ENCODE measurements at places on chromosomes 12 and 14. TPM values are rescaled to one million over a fixed set of nuclear protein-coding genes. Genes with fewer than 3 reads are reported as not detected.

The CISTR gene
- not detected for total RNA-seq

The CLEC7A gene
- not detected for total RNA-seq

The HOXC13 gene
- 12.4 TPM for total RNA-seq

The BCDIN3D gene
- 4.7 TPM for total RNA-seq

The TAS2R19 gene
- total RNA-seq = not detected
